NCI-H1417 (cell line): ENCODE measurements at places on chromosomes 7 and 10.
A peak's percentile ranks its signal among the peaks of the same experiment; 100 is the strongest.

- no peak for DNase-seq
Observed at GRCh38 chr7:25385506-25386136, 157.3 kb upstream of the NPVF start.

GRCh38 chr7:94423863-94424735 lies 29.4 kb downstream of the COL1A2 start:
- DNase-seq, result peak; percentile 49

GRCh38 chr10:97128516-97129154 lies 57.1 kb downstream of the SLIT1 start:
- DNase-seq, result peak; percentile 84

DNA sequence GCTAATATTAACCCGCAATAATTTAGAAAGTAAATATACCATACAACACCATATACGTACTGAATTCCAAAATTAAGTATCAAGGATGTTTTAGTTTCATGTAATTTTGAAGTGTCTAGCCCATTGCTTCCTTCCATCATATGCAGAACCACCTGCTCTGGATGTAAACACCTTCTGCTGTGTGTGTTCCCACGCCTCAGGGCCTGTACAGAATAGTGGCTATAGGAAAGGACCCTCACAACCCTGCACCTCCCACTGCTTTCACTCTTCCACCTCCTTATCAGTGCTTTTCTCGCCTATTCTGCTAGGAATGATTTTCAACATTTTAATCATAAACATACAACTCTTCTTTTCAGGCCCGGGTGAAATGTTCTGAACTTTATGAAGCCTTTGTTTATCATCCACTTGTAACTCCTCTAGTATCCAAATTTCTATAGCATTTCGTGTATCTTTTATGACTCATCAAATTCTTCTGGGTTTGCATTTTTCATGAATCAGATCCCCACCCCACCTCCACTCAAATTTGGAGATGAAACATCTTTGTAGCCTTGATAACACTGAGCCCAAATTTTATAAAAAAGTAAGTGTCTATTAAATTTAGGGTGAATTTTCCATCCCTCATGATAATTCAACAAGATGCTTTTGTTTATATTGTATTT lies 1106.8 kb upstream of the C7orf33 start:
- peak; percentile 33 for DNase-seq

DNA sequence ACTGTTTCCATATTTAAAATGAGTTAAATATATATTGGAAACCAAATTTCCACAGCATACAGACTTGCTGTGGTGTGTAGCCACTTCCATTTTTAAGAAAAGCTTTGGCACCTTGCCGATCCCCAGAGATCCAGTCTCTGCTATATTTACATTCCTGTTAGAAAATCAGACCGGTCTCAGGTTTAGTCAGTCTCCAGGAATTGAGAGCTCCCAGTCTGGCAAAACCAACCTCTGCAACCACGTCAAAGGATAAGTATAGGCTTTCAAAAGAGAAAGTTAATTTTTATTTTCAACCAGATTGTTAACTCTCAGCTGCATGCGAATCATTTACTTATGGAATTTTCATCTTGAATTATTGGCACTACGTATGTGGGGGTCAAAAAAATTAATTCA lies 28.2 kb downstream of the PUS7 start:
- DNase-seq, result no peak

DNA sequence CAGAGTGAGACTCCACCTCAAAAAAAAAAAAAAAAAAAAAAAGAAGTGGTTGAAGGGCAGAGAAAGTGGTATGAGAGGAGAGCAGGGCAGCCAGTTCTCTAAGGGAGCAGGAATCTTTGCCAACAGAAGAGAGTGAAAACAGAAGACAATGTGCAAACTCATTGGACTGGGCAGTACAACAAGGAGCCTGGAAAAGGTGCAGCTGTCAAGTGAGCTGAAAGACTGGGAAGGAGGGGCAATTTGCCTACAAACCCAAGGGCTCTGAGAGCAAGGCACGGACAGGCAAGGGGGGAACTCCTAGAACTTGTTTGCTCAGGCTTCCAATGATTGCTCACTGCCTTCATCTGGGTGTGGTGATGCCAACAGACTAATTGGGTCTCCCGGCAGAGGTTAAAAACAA lies 9.5 kb downstream of the ACTR1A start:
- DNase-seq, result peak; percentile 2
